ENCODE measurements at places on chromosomes 5 and 9.

DNA sequence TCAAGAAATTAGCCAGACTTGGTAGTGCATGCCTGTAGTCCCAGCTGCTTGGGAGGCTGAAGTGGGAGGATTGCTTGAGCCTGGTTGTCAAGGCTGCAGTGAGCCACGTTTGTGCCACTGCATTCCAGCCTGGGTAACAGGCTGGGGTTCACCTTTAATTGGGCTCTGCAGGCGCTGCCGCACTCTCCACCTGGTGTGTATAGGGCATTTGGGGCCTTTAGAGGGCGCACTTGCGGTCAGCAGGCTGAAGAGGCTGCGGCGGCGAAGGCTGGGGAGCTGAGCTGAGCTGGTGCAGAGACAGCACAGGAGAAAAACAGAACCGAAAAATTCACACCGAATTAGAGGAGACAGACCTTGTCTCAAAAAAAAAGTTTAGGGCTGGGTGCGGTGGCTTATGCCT is 31.2 kb downstream of the CDK7 start:
- DNase-seq, result no peak

- peak; percentile 62 for DNase-seq
Measured at GRCh38 chr9:86575825-86576525, 221.8 kb upstream of the TUT7 start.

- no peak for DNase-seq
Measured at GRCh38 chr5:138370537-138370936, 18.1 kb downstream of the KDM3B start.

DNA sequence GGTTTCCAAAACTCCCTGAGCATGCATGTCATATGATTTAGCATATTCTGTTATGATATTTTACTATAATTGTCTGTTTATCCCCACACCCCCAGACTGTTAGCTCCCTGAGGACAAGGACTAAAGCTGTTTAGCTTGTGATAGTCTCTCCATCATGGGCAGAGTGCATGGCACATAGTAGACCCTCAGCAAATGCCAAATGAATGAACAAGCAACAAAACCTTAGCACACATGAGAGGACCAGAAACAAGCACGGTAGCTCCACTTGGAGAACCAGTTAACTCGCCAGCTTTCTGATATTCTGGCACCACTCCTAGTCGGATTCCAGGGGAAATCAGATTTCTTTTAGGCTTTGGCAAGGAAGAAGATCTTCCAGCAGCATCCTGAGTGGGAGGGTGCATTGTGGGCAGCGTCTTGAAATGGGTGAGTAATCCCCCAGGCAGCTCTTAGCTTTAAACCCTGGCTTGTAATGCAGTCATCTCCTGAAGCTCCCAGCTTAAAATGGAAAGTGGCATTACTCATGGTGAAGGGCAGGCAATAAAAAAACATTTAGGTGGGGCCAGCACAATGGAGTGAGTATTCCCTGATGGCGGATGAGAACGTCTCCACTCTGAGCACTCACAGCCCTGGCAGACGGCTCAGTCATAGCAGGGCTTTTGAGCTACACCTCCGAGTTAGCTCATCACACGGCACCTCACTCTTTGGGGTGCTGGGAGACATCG is 41.1 kb downstream of the FGF1 start:
- no peak for DNase-seq

DNA sequence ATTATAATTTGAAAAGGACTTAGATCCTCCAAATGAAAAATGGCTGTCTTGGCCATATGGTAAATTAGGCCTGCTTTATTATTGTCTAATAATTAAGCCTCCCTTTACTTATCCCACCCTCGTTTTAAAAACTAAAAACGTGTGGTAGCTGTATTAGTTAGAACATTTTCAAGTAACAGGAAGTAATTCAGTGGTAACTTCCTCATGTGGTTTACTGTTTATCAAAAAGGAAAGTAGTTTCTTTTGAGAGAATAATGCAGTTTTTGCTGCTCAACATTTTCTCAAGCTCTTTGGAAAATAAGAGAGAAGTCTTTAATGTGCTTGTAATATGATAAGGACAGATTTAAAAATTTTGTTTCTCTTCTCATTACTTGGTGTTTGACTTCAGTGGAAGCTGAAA is 26.0 kb downstream of the ZCCHC7 start:
- no peak for DNase-seq

DNA sequence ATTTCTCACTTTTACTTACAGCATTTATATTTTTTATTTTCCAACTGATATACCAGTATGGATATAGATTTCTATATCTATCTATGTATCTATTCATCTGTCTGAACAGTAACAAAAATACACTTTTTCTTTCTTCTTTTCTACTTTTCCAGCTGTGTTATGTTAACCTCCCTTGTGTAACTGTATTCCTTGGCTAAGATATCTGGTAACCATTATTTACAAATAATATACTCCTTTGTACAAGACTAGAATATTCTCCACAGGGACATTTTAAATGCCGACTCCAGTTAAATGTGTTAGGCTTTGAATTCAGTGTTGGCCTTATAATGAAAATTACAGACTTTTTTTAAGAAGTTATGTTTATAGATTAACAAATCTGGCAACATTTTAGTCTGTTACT is 168.7 kb downstream of the XRCC4 start:
- no peak for DNase-seq

- no peak for DNase-seq
Measured at GRCh38 chr5:94376672-94377345, 241.6 kb downstream of the KIAA0825 start.

DNA sequence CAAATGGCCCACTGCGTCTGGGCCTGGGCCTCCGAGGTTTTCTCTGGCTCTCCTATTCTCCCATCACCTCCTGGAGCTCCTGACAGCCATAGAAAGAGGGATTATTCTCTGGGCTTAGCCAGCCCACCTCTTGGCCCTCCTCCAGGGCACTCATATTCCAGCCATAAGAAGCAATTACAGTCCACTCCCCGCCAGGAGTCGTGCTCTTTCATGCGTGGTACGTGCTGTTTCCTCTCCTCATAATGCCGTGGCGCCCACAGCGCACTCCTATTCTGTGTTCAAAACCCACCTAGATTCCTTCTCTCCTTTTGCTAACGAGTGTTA is 240.8 kb upstream of the ZNF462 start:
- DNase-seq, result no peak

DNA sequence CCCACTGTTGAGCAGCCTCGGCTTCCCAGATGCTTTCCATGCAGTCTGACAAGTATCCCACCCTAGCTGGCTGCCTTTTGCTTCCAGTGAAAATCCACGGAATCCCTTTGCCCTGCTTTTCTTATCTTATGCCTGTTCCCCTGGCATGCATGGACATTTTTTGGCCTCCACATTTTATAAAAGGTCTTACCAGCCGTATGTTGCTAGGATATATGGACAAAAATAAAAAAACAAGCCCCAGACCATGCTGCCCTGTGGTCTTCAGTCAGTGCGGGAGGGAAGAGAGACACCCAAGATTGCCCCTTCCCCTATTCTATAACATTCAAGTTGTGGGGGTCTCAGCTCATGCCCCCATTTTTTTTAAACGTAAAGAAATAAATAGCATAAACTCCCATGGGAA is 129.6 kb downstream of the COL23A1 start:
- DNase-seq, result no peak

DNA sequence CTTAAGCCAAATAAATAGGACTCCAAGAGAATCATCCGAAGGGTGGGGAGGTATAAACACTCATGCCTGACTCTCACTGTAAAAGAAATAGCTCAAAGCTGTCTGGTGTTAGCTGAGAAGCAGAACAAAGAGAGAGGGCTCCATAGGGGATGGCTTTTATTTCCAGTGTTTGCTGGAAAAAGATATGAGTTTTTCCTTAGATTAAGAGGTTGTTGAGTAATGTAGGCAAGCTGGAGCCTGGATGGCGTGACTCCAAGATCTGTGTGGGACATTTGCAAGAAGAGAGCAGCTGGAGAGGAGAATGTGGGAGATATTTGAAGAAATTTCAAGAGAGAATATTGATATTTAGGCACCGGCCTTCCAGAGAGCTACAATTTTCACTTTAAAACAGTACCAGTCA is 793.7 kb upstream of the RGMB start:
- DNase-seq, result peak; percentile 57

DNA sequence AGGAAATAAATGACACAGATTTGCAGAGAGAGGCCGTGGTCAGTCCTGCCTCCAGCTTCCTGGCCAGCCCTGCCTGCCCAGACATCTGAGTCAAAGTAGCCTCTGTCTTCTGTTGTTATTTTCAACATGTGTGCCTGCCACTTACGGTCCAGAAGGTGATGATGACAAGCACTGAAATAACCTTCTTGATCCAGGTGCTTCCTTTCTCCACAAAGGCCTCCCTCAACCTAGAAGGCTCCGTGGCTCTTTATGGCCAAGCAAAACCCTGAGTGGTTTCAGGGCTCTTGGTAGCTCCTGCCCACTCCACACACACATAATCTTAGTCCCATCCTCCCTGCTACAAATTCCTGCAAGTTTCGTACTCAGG is 34.1 kb upstream of the SLC6A19 start:
- peak; percentile 7 for DNase-seq

- no peak for DNase-seq
Measured at GRCh38 chr5:172199446-172199845, 5.5 kb downstream of the EFCAB9 start.

GRCh38 chr5:96690861-96691260 is 28.7 kb downstream of the CAST start:
- no peak for DNase-seq

DNA sequence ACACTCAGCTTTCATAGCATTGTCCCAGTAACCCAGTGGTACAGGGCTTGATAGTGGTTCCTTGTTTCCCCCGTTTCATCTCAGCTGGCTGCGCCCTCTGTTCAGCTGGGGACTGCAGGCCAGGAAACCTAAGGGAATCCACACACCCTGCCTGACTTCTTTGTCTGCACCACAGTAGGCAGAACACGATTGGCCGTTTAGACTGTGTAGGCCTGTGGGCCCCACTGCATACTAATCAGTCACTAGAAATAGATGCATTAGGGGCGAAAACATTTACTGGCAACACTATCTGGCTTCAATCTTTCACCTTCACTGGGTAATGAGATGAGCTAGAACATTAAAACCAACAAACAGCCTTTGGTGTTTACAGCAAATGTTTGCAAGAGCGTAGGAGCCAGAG is 512.7 kb upstream of the BRINP1 start:
- DNase-seq, result no peak

- DNase-seq, result no peak
Measured at GRCh38 chr9:87146933-87147332, 199.6 kb upstream of the GAS1 start.

GRCh38 chr9:103203172-103203571 is 208.0 kb downstream of the CYLC2 start:
- no peak for DNase-seq

DNA sequence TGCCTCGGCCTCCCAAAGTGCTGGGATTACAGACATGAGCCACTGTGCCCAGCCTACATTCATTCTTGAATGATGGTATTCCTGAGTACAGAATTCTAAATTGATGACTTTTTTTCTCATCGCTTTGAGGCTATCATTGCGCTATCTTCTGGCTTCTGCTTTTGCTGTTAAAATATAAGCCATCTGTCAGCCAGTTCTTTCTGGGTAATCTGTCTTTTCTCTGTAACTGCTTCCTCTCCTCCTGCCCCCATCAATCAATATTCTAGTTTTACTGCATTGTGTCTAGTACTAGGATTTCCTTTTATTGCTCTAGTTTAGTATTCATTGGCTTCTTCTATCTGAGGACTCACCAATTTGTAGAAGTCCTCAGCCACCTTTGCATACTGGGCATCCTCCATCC is 89.0 kb downstream of the PLPP1 start:
- no peak for DNase-seq

DNA sequence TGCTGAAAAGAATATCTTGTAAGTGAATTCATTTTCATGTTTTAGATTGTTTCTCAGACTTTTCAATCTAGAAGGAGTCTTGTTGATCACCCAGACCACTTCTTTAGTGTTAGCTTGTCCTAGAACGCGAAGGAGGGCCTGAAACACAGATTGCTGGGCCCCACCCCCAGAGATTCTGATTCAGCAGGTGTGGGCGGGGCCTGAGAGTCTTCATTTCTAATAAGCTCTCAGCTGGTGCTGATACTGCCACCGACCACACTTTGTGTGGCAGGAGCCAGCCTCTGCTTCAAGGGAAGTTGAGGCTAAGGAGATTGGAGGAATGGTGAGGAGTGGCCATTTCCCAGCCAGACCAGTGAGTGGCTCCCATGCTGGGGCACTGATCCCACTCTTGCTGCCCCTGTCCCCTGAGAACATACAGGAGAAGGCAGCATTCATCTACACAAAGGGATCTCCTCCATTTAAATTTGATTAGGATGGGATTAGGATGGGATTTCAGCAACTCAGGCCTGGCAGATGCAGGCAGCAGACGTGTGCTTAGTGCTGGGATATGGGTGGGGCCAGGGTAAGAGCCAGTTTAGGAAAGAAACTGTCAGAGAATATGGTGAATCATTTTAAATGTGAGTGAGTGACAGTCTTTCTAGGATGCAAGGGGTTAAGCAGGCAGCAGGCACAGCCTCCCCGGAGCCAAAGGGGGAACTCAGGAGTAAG is 35.9 kb downstream of the ZNF618 start:
- no peak for DNase-seq

DNA sequence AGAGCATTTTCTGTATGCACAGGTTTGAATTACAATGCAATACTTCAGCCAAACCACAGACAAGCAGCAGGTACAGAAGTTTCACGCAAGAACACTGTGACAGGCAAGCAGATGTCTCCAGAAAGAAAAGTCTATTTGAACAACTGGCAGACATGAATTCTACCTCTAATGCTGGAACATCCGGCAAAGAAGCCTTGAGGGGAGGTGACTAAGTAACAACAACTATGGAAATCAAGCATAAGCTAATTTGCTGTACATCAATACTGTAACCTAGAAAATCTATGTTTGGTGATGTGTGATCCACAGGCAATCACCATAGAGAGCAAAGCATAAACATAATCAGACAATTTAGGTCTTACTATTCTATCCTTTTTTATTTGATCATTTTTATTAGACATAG is 65.5 kb downstream of the PLK2 start:
- no peak for DNase-seq

GRCh38 chr5:7801891-7802614 is 48.9 kb downstream of the CFAP90 start:
- no peak for DNase-seq

- no peak for DNase-seq
Measured at GRCh38 chr9:70466976-70467561, 52.6 kb upstream of the KLF9 start.

- no peak for DNase-seq
Measured at GRCh38 chr5:154485096-154485491, 7.1 kb upstream of the HAND1 start.

GRCh38 chr5:19977099-19977498 is 10.9 kb downstream of the CDH18 start:
- no peak for DNase-seq

DNA sequence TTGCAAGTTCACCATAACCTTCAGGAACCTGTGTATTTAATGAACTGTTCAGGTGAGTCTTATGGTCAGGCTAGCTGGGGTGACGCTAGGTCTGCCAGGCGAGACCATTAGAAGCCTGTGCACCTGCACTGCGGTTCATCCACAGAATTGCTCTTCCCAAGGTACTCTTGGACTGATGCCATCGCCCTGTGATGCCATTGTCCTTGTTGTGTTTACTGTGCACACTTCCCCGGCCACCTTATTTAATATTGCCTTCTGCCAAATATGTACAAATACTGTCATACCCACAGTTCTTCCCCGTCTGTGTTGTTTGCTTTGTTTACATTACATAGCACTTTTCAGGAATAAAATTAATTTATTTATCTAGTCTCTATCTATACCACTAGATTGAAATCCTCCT is 66.3 kb downstream of the RCL1 start:
- no peak for DNase-seq
